ENCODE measurements at places on chromosomes 1 and 21.

GRCh38 chr21:15122241-15122640 is 57.4 kb upstream of the NRIP1 start:
- no peak for DNase-seq

- no peak for DNase-seq
Measured at GRCh38 chr1:226604560-226605317, 56.2 kb downstream of the STUM start.

GRCh38 chr1:106055855-106056254 is 1000.6 kb upstream of the PRMT6 start:
- DNase-seq, result no peak

DNA sequence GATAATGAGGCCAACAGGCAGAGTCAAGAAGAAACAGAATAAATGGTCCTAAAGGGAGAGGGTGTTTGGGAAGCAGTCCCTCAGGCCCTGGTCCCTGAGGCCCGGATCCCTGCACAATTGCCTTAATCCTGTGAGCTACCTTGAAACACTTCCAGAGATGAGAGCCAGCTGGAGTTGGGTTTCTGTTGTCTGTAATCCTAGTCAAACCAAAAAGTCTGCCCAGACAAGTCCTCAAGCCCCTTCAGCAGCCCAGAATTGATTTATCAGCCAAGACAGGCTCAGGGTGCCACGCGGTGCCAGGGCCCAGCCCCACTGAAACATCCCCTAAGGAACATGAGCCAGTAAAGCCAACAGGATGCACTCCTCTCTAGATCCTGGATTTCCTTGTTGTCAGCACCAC is 16.4 kb upstream of the CLSTN1 start:
- no peak for DNase-seq
